ENCODE measurements at places on chromosomes 3 and 15. TPM values are rescaled to one million over a fixed set of nuclear protein-coding genes. Genes with fewer than 3 reads are reported as not detected.

DNA sequence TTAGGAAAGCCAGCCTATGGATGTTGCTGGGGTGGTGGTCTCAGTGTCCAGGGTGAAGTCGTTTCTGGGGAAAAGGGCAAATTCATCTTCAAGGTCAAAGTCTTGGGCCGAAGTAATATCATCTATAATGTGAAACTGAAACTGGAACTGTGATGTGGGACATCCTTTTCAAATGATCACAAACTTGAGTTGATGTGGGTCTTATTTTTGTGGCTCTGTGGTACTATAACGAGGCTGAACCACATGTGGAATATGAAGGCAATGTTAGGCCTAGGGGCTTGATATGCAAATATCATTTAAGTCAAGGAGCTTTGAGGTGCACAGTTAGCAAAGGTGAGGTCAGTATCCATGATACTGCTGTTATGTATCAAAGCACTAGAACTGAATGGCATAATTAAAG lies 1.5 kb upstream of the CD200R1L start:
- DNase-seq: no peak

DNA sequence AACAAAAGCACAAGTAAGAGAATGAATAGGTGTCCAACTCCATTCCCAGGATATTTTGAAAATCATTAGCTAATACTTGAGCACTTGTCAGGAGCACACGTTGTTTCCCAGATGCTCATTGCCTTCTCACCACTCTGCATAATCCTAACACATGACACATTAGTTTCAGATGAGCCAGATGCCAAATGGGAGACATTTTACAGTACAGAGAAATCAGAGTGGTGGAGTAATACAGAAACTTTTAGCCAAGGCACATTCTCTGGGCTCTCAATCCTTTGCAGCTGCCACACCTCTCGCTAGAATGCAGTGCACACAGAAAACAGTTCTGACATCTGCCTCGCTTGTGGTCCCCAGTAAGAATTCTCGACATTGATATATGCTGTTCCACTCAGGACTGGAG lies 76.6 kb downstream of the P3H2 start:
- DNase-seq: no peak

GRCh38 chr3:59234884-59235633 lies 185.2 kb upstream of the CFAP20DC start:
- DNase-seq: no peak

DNA sequence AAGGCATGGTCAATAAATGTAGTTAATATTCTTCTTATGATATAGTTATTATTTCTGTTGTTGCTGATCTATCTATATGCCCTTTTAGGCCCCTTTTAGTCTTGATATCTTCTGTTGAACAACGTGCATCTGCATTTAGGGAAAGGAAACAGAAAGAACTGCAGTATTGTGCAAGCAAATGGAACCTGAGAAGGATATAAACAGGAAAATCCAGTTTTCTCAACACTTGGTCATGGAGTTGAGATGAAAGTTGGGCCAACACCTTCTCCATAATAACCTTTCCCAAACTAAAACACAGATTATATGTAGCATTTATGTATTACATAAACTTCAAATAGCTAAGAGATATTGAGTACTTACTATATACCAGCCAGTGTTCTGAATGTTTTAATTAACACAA lies 179.7 kb downstream of the ADAMTS9 start:
- DNase-seq: no peak

DNA sequence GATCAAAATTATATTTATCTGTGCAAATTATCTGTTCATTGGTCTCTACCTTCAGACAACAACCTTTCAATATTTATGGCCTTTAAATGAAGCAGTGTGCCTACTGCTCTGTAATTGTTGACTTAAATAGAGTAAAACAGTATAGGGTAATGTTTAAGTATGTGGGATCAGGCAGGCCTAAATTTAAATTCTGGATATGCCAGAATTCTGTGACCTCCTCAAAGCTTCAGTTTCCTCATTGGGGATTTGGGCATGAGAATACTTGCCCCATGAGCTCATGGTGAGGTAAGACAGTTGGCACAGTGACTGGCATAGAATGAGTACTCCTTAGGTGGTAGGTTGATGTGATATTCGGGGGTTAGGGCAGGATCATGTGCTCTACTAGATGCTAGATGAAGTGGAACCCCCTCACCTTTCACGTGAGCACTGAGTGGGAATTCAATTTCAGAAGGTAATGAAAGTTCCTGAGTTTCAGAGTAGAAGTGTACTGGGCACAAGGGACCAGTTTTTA lies 14.9 kb downstream of the ARL8B start:
- DNase-seq: no peak

DNA sequence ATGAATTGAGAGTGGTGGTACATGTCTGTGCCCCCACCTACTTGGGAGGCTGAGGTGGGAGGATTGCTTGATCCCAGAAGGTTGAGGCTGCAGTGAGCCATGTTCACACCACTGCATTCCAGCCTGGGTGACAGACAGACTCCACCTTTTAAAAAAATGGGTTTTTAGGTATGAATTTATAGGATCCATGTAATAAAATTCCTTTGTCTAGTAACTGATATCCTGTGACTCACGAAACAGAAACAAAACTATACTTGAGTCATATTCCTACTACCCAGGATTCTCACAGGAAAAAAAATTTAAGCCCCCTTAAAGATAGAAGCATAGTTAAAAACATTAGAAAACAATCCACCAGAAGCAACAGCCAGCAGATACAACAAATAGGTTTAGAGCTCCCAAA lies 10.0 kb upstream of the CRTC3 start:
- no peak for DNase-seq

DNA sequence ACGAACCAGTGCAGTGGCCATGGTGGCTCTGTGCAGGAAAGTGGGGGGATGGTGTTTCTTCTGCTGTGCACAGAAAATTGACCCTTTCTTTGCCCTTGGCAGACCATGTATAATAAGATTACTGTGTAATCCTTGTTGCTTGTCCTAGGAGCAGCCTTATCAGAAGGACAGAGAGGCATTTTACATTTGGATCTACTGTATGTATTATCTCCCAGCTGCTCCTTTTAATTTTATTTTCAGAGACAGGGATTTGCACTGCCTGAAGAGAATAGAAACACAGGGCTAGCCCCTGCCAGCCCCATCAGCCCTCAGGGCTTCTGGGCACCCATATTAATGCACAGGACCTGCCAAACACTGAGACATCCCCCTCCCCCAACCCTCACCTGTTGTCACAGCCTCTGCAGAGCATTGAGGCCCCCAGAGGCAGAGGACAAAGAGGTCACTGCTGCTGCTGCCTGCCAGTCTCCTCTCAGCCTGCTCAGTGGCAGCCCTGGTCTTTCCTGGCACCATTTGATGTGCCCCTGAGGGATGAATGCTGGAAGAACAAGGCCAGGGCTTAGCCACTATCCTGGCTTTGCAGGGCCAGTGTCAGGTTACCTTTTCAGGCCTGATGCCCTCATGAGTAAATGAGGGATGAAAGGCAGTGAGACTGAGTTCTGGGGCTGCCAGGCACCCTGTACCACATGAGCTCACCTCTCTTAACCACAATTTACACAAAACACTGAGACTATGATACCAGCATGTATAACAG lies 533.4 kb downstream of the NTRK3 start:
- no peak for DNase-seq

GRCh38 chr15:40739854-40740253 lies 15.2 kb downstream of the RMDN3 start:
- DNase-seq: no peak

DNA sequence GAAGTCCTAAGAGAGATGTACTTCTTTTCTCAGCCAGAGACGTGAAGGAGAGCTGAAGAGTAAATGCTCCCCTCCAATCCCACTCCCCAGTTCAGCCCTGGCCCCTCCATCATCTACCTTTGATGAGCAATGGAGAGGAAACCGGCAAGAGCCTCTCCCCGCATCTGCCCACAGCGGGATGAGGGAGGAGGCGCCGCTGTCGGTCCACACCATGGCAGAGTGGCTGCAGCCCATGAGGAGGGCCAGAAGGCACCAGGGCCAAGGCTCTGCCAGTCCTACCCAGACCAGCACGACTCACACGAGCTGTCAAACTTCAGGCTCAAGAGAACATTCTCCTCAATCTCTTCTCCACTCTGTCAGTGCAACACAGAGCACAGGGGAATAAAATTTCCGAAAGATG lies 129.8 kb downstream of the OSBPL10 start:
- no peak for DNase-seq

DNA sequence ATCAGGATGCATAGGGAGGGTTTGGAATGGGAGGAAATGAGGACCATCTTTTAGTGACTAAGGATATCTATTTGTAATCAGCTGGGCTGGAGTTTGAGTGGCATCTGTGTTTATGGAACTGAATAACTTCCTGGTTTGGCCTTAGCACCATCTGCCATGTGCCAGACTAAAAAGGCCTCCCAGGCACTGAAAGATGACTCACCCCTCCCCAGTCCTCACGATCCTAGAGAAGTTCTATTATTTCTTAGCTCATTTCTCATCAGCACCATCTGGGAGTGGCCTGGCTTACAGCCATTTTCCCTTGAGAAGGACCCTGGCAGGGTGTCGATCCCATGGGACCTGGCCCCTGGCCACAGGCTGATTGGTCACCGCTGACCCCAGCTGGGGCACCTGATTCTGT lies 23.9 kb upstream of the CTXND1 start:
- no peak for DNase-seq

- DNase-seq: no peak
Observed at GRCh38 chr15:44033894-44034293, 161.2 kb downstream of the FRMD5 start.

DNA sequence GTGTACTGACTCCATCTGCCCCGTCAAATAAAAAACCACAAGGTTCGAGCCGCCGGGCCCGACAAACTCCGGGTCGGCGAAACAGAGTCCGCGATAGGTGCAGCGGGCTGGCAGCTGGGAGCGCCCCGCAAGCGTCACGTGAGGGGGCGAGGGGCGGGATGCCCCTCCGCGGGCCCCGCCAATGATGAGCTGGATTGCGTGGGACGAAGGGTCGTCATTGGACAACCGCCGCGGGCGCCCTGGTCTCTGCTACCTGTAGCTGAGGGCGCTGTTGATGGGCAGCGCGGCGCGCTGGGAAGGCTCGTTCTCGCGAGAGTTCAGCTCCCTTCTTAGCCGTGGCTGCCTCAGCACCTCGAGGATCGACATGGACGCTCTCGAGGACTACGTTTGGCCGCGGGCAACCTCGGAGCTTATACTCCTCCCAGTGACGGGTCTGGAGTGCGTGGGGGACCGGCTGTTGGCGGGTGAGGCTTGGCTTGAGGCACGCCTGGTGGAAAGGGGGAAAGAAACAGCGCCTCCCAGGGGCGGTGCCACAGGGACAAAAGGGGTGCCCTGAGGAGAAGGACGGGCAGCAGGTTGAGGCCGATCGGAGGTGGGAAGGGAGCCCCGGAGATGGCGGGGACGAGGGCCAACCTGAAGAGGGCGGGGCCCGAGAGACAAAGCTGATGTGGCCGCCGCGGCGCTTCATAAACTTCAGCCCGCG lies at the start of gene WDR6:
Gene WDR6, plus strand, starts transcription at position 324 of the 703 bp plus-strand sequence. Its CDS starts 41 bp downstream, at position 365.
- peak; percentile 97 for DNase-seq

DNA sequence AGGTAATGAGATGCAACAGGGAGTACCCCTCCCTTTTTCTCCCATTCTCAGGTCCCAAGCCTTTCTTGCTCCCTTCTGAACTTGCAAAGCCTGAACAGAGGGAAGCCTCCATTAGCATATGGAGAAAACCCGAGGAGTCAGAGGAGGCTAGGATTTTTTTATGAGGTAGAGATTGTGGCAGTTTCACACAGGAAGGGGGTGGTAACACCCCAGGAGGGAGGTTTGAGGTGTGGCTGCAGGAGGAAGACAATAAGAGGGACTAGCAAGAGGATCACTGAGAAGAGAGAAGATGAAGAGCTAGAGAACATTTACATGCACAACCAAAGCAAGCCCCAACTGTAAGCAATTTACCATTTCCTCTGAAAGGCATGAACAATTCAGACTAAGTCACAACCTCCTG lies 322.7 kb downstream of the SV2B start:
- DNase-seq: no peak

- DNase-seq: no peak
Observed at GRCh38 chr3:53795176-53795575, 51.0 kb downstream of the CHDH start.

GRCh38 chr3:129745253-129745652 lies 138.8 kb upstream of the PLXND1 start:
- no peak for DNase-seq

DNA sequence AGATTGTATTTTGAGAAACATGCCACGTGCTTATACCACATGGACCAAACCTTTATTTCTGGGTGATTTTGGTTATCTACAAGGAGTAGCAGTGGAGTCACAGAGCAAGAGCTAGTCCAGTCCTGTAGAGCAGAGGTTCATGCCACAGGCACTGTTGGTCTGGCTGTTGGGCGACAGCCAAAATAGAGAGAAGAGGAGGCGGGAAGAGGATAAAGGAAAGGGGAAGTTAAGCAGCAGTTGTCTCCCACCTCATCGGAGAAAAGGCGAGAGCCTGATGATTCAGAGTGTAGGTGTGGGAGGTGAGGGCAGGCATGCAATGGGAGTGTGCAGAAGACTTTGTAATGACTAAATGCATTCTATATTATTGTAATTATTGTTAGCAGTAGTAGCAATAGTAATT lies 237.5 kb upstream of the ROPN1 start:
- DNase-seq: no peak

DNA sequence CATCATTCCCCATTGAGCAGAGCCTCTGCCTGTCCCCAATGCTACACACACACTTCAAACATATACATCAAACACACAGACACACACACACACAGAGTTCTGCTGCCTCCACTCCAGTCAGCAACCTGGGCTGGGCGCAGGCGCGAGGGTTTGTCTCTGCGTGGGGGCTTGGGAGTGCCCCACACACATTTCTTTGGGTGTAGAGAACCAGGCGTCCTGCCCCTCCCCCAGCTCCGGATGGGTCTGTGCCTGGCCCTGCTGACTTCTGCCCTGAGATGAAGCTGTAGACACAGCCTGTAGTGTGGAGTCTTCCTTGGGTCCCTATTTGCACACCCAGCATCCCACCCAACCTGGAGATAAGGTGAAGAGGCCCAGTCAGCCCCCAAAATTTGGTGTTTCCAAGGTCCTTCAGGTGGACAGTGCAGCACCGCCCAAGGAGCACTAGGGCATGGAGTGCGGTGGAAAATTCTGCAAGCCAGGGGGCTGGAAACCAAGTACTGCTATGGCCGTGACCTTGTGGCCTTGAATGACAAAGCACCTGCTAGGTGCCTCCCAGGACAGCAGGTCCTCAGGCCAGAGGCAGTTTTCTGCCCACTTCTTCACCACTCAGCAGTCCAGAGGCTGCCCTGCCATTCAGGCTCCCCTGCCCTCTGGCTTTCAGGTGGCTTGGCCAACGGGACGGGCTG lies 26.8 kb downstream of the FBXW12 start:
- DNase-seq: no peak

DNA sequence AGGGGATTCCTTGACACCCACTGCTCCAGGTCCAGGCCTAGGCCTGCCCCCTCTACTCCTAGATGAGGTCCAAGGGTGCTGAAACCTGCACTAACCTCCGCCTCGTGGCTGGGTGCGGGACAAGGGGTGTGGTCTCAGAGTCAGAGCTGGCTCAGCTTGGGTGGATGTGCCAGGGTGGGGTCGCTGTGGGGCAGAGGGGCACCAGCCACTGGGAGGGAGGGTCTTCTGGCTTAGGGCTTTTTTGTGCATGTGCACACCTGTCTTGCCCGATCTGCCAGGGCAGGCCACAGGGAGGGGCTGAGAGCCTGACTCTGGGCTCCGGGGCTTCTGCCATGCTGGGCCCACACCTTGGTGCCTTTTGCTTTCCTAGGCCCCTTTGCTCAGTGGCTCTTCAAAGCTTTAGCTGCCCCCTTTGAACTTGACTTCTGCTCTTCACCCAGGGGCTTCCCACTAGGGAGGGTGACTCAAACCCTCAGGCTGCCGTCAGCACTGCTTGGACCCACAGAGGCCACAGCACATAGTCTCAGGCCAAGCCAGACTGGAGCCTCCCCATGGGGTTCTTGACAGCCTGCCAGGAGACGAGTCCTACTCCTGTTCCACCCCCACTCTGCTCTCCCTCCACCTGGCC lies 73.0 kb downstream of the KLF13 start:
- DNase-seq: no peak

PP2D1 gene
- 0.36 TPM for polyA plus RNA-seq

GOLGA8R gene
- 4.7 TPM for polyA plus RNA-seq

CLDN11 gene
- 205 TPM for polyA plus RNA-seq

Measured in renal pelvis (tissue), 12 donors.